ENCODE measurements at places on chromosomes 7 and 10.
A peak's percentile ranks its signal among the peaks of the same experiment; 100 is the strongest.

- DNase-seq = no peak
These were observed 1.3 kb downstream of the PTN start for GRCh38 chr7:137342265-137342664.

DNA sequence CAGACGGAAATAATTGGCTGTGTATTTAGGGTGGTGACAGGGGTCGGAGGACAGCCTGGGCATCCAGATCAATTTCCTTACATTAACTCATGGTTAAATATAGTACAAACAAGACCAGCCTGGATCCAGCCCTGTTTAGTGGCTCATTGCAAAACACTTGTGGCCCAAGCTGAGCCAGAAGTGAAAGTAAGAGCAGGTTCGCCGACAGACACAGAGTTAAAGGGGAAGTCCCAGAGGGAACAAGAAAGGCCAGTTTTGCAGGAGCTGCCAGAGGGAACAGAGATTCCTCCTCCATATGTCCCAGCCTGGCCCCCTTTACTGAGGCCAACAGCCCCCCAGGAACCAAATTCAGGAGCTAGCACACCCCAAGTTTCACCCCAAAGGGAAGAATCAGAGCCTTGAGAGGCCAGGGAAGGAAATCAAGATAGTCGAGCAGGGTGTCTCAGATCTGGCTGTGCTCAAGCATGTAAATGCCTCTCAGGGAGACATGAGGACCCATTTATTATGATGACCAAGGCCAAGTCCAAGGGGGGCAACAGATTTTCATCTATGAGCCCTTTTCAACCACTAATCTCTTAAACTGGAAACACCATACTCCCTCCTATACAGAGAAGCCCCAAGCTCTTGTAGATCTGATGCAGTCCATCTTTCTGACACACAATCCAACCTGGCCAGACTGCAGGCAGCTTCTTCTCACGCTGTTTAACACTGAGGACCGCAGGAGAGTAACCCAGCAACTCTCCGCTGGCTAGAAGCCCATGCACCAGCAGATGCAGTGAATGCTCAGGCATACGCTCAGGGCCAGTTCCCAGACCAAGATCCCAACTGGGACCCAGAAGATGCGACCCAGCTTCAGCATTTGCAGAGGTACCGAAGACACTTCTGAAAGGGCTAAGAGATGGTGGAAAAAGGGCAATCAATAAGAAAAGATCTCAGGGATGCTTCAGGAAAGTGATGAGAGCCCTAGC is 15.9 kb upstream of the ADCK2 start:
- DNase-seq = peak; percentile 48

DNA sequence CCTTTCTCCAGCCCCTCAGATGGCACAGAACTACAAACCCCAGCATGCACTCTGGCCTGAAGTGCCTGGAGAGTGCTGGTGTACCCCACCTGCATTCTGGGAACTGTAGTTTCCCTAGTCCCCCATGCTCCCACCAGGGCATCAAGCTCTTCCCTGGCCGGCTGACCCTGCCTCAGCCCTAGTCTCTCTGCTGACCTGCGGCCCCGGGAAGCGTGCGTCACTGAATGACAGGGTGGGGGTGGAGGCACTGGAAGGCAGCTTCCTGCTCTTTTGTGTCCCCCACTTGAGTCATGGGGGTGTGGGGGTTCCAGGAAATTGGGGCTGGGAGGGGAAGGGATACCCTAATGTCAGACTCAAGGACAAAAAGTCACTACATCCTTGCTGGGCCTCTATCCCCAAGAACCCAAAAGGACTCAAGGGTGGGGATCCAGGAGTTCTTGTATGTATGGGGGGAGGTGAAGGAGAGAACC is 2.1 kb downstream of the NOS3 start:
- DNase-seq = no peak

- no peak for DNase-seq
These were observed 766 bp downstream of the BAMBI start for GRCh38 chr10:28677888-28678686.

DNA sequence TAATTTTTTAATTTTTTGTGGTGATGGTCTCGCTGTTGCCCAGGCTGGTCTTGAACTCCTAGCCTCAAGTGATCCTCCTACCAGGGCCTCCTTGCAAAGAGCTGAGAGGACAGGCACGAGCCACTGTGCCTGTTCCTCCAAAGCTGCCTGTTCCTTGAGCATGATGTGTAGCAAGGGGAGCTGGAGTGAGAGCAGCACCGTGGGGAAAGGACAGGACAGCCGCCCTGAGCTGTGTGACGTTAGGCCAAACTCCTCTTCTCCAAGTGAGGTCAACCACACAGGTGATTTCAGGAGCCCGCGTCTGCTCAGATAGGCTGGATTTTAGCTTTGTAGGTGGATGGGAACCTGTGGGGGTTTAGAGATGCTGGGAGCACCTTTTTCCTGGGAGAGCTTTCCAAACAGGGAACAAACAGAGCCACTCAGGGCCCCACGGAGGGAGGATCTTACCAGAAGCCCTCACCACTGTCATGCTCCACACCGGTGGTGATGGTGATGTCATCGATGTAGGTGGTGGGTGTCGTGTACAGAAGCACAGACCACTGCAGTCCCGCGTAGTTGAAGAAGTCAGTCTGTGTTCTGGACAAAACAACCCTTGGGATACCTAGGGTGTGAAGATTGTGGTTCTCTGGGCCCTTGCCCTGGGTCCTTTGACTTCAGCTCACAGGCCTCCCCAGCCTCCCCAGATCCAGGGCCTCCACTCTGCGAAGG is 44.8 kb upstream of the ZNF479 start:
- no peak for DNase-seq

- DNase-seq = no peak
These were observed 356.6 kb upstream of the ZMIZ1 start for GRCh38 chr10:78712147-78712546.

GRCh38 chr10:27998954-27999275 is at the start of gene ODAD2:
Gene ODAD2, minus strand, starts transcription at chr10:27999079. Its CDS starts 3,937 bp downstream, at chr10:27995142.
- no peak for DNase-seq

- DNase-seq = no peak
These were observed 2.8 kb upstream of the VOPP1 start for GRCh38 chr7:55575098-55575497.

- no peak for DNase-seq
These were observed 75.9 kb downstream of the SORBS1 start for GRCh38 chr10:95485056-95485844.

- no peak for DNase-seq
These were observed 56.4 kb downstream of the NEUROD6 start for GRCh38 chr7:31284106-31284505.

DNA sequence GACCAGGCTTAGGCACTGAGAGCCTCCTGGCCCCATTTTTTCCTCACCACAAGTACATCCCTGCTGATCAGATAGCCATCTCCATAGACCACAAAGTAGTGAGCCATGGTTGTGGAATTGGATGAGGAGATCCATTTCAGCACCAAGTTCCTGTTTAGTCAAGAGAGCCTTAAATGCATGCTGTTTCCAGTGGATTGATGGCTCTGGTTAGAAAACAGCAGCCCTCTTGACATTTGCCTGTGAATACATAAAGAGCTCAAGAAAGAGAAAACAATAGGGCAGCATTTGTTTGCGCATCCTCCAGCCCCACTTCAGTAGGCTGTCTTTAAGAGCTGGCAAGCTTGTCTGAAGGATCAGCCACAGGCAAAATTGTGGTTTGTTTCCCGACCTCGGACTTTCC is 251.2 kb downstream of the POU6F2 start:
- DNase-seq = no peak

- no peak for DNase-seq
These were observed 98.4 kb downstream of the LYZL1 start for GRCh38 chr10:29387269-29387668.

DNA sequence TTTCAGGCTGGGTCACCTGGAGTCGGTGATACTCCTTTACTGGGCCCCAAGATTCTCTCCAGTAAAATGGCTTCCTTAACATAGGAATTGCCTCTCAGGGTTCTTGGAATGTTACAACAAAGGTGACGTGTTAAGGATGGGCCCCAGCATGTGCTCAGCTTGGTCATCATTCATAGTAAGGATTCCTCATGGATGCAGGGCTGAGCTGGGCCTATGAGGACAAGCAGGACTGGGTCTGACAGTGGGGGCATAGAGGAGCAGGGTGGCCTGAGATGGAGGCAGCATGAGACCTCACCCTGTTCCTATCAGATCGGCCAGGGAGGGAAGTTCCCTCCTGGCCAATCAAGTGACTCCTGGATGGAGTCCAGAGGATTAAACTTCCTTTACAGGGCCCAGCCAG is 12.8 kb upstream of the MBL2 start:
- DNase-seq = no peak

DNA sequence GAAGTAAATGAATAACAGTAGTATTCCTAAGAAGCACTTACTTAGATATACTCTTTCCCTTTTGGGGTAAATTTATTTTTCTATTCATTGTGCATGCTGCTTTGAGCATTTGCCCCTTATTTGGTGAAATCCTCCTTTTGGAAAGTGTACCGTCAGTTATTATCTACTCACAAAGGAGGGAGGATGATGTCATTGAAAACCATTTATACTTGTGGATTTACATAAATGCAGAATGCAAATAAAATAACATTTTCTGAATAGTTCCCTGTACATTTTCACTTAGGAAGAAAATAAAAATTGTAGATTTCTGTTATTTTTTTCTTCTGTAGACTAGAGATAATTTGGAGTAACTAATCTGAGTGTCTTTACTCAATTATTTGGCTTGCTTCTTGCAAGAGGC is 29.5 kb upstream of the SEM1 start:
- no peak for DNase-seq

DNA sequence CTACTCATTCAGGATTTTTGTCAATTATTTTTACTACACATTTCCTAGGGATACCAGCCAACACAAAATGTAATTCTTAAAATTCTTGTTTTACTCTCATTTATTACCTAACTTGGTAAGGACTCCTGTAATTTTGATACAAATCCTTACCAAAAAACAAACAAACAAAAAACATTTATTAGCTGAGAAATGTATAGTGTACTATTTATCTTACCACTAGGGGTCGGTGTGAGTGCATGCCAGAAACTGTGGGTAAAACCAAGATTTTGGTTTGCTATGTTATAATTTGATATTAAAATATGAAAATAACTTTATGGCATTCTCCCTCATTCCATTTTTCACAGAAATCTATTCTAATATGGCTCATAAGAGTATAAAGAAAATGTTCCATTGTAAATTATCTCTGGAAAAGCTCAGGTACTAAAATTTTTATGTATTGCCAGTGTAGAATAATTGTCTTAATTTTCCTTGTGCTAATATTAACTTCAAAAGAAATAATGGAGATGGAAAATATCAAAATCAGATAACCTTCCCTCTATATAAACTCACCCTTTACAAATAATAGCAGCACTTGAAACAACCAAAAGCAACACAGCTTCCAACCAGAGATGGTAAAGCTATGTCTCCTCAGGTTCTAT is 290.8 kb upstream of the PCDH15 start:
- no peak for DNase-seq
